Activated CD8-positive, alpha-beta memory T cell treated with anti-CD3 and anti-CD28 coated beads for 1 hour (primary cell): ENCODE measurements at places on chromosomes 4 and X.
A peak's percentile ranks its signal among the peaks of the same experiment; 100 is the strongest.

DNA sequence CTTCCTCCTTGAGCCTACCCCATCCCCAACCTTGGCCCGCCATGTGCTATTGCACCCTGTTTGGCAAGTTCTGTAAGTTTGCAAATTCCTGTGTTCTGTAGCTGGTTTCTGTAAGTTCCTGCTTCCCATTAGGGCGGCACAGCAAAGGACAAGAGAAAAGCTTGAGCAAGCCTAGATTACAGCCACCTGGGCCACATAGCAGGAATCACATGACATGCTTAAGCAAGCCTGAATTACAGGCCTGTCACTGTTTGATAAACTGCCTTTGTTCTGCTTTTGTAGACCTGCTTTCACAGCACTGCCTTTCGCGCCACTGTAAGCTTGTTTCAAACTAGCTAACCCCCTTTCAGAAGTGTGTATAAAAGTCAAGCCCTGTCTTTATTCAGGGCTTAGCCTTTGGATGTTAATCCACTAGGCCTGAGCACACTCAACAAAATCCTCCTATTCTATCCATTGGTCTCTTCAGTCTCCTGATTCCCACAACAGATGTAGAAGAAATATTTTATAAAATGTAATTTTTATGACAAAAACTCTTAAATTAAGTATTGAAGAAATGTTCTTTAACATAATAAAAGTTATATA lies 906.8 kb upstream of the NDST4 start:
- no peak for DNase-seq

- no peak for DNase-seq
Observed at GRCh38 chr4:183657564-183657963, 1.4 kb downstream of the RWDD4 start.

GRCh38 chrX:96684339-96685209 lies at the start of gene DIAPH2:
Gene DIAPH2, plus strand, starts transcription at chrX:96684842.
- peak; percentile 45 for DNase-seq

GRCh38 chrX:23381099-23382087 lies 46.7 kb downstream of the PTCHD1 start:
- no peak for DNase-seq

DNA sequence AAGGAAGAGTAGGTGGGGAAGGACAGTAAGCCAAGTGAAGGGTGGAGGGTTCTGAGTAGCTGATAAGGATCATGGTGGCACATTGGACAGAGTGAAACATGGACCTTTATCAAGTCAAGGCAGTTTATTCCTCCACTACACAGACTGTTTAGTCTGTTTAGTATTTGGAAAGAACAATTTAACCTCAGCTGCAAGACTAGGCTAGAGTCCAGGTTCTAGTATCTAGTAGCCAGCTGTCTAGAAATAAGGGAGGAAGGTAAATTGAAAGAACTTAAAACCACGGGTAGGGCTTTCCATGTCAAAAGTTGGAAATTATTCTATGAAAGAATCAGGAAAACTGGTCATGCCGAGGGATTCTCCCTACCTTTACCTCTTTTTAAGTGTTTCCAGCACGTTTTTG lies 140.1 kb upstream of the MED14 start:
- no peak for DNase-seq
